ENCODE measurements at places on chromosomes 3 and 15.

DNA sequence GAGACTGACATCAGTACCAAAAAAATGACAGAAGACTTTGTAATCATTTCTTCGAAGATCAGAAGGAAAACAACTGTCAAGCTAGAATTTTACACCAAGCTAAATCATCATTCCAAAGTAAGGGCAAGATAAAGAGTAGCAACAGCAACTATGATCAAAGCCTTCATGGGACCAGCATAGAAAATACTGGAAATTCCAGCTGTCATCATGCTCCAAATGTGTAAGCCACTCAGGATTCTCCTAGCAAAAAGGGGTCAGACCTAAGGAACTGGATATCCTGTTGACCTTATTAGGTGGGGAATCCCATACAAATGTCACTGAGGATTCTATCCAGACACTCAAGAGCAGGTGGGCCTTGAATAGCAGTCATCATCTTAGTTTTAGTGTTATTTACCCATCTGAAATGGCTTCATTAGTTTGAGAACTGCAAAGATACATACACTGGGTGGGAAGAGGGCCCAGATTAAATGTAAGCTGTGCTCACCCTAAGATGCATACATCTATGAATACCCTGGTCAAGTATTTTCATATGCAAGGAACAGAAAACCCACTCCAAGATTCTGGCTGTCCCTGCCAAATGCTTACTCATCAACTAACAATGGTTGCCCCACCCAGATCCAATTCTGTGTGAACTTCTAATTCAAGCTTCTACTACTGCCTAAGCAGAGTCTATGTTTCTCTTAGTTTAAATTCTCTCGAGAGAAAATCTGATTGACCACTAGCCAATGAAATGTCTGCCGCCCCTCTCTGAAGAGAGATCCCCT lies 33.5 kb downstream of the CLDN18 start:
- DNase-seq: no peak

- DNase-seq: no peak
Observed at GRCh38 chr3:32323604-32324003, 68.0 kb upstream of the CMTM7 start.

DNA sequence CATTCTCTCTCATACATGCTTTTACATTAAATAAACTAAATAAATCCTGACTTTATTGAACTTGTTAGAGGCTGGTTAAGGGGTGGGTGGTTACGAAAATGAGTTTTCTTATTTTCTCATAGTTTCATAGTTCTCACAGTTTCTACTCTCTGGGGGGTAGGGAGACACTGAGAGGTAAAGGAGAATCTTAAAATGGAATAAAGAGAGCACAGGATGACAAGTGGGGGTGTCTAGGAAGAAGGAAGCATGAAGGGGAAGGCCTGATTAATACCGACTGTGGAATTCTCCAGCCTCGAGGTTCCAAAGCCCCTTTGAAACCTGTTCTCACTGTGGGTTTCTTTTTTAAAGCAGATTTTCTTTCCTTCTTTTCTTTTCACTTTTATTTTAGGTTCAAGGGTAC lies 66.4 kb upstream of the TRA2B start:
- DNase-seq: no peak

GRCh38 chr3:18847583-18848197 lies 300.6 kb upstream of the KCNH8 start:
- no peak for DNase-seq

DNA sequence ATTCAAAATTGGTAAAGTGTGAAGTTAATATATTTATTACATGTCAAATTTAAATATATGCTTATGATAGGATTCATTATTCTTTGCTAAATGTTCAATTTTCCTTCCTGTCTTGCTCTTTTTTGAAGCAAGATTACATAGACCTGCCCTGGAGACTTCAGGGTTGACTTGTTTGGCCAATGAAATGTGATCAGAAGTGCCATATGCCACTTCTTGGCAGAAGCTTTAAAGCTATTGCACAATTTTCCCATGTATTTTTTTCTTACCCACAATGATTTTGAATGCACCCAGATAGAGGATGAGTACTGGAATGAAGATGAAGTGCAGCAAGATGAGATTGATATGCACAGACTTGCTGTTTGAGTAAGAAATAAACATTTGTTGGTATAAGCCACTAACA lies 406.3 kb upstream of the BCHE start:
- DNase-seq: no peak

GRCh38 chr3:5035113-5035512 lies 55.9 kb downstream of the BHLHE40 start:
- no peak for DNase-seq

GRCh38 chr15:92807971-92808571 lies 92.1 kb upstream of the CHD2 start:
- no peak for DNase-seq

DNA sequence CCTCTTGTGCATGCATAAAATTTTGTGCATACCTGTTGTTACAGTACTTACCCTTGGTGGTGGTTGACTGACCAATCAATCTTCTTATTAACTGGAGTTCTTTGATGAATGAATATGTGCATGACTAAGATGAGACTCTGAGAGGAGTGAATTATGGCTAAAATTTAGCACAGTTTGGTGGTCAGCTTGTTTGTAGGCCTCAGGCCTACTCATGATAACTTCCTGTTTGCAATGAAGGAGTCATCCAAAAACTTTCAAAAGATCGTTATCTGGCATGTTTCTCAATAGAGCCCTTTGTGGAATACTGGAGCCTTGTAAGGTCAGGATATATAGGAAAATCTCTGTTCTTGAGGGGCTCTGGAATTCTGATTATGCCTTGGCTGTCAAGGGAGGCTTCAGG lies 66.5 kb downstream of the LEKR1 start:
- no peak for DNase-seq

DNA sequence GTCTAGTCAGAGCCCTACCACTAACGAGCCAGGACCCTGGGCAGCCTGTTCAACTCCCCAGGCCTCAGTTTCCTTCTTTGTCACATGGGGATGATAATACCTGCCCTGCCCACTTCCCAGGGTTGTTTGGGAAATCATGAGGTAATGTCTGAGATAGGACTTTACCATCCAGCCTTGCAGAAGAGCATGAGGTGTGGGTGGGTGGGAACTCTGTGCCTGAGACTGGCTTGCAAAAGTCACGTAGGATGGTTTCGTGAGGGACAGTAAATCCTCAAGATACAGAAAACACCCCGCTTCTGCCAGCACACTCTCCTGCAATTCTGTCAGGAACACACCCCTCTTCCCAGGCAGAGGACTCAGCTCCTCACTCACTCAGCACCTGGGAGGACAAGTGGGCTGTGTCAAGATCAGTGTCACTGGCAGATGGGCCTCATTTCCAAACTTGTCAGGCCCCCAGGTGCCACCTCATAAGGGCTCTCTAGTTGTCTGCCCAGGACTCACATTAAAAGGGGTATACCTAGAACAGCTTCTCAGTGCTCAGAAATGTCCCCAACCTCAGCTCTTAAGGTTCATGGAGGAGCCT lies 58.4 kb downstream of the DAPK2 start:
- DNase-seq: no peak

DNA sequence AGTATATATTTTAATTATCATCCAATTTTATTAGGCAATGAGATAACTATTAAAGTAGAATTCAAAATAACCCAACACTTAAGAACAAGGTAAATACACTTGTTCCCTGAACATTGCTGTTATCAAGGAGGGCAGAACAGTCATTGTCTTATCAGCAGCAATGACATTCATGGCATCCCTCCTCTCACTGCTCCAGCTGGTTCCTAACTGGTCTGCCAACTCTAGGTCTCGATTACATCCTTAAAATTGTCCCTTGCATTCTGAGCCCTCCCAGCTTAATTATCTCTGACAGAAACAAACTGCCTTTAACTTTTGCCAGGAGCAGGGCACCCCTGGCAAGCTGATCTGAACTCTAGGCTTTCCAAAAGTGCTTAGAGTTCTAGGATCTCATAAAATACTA lies 14.0 kb upstream of the DYNC1LI1 start:
- no peak for DNase-seq

Data from stimulated activated CD8-positive, alpha-beta memory T cell treated with anti-CD3 and anti-CD28 coated beads, Interleukin-4, amount 100 ng/mL, for 4 hours (primary cell).